ENCODE measurements at places on chromosomes 1 and 21. TPM values are rescaled to one million over a fixed set of nuclear protein-coding genes. Genes with fewer than 3 reads are reported as not detected.

The CCDC17 gene
- total RNA-seq: 0.10 TPM

The TACSTD2 gene
- total RNA-seq: not detected

The HSD11B1 gene
- 4.3 TPM for total RNA-seq

The ARMH1 gene
- 0.37 TPM for total RNA-seq

The SEMA6C gene
- 0.79 TPM for total RNA-seq

The LIN28A gene
- not detected for total RNA-seq

The DNAI4 gene
- 4.3 TPM for total RNA-seq

The OR2L5 gene
- not detected for total RNA-seq

The TMEM200B gene
- total RNA-seq: 3.5 TPM

The SLAMF7 gene
- total RNA-seq: 3.9 TPM

The RPTN gene
- total RNA-seq: not detected

The WNT3A gene
- total RNA-seq: not detected

The LINGO4 gene
- total RNA-seq: not detected

The DDR2 gene
- total RNA-seq: 21.9 TPM

The ASTN1 gene
- total RNA-seq: 0.02 TPM

The TAL1 gene
- total RNA-seq: not detected

The LYPD8 gene
- total RNA-seq: 0.84 TPM
